Fibroblast of skin of abdomen (primary cell): ENCODE measurements at places on chromosomes 12 and 14.

DNA sequence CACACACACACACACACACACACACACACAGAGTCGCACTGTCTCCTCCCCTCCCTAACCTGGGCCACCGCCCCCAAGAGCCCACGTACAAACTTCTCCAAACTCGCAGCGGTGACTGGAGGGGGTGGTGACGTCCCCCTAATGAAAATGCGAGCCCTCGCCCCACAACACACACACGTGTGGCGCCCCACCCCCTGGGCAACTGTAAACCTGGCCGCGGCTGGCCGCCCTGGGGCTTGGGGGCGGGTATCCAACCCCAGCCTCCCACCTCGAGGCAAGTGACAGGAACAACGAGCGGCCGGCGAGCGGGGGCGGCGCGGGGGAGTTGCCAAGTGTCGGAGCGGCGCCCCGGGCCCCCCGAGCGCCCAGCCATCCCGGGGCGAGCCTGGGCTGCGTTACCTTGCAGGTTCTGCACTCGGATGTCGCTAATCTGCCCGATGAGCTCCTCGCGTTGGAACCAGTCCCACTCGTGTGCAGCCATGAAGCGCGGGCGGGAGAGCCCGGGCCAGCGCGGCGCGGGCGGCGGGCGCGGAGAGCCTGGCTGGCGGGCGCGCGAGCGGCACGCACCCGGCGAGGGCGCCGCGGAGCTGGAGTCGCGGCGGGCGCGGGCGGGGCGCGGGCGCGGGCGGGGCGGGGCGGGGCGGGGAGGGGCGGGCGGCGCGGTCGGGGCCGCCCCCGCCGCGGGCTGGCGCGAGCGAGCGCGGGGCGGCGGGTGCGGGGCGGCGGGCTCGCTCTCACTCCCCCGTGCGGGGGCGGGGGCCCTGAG is at the start of gene CLMN:
Gene CLMN, minus strand, starts transcription at position 597 of the 766 bp plus-strand sequence. Its CDS starts 116 bp downstream, at position 481.
- peak; percentile 37 for DNase-seq

DNA sequence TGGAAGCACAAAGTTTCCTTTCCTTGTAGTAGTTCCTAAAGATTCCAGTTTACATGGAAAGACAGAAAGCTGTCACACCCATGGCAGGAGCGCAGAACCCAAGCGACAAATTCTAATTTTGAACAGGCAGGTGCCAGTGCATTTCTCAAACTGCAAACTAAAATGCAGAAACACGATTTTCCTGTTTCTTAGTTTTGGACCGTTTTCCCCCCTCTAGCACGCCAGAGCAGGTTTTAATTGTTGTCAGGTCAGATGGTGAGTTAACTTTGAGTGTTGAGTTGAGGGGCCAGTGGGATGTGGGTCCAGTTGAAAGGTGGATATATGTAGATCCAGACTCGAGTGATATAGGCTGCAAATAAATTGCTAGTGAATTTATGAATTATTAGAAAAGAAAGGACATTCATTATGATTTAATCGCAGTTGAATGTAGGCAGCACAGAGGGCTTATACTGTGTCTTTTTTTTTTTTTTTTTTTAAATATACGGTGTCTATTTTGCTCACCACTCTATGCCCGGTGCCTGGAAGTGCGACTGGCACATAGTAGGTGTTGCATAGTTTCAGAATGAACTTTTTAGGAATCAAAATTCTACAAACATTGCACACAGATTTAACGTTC is 909 bp upstream of the ETFBKMT start:
- DNase-seq, result no peak

GRCh38 chr12:1935242-1935641 is 16.8 kb upstream of the CACNA2D4 start:
- no peak for DNase-seq

GRCh38 chr14:53109105-53110041 is 43.8 kb downstream of the DDHD1 start:
- peak; percentile 33 for DNase-seq

DNA sequence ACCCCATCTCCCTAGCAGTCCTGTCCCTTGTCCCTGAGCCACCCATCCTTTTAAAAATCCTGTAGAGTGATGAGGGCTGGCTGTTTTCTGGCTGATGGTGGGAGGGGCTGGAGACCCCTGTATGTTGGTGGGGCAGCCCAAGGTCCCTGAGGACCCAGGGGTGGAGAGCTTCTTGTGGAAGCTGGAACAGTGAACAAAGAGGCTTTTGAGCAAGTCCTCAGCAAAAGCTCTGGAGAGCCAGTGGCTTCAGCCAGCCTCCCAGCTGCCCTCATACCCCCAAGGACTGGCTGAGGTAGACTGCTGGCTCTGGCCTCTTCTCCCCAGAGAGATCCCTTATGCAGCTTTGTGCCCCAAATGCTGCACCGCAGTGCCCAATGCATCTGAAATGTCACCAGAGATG is 29.2 kb upstream of the COL2A1 start:
- no peak for DNase-seq

DNA sequence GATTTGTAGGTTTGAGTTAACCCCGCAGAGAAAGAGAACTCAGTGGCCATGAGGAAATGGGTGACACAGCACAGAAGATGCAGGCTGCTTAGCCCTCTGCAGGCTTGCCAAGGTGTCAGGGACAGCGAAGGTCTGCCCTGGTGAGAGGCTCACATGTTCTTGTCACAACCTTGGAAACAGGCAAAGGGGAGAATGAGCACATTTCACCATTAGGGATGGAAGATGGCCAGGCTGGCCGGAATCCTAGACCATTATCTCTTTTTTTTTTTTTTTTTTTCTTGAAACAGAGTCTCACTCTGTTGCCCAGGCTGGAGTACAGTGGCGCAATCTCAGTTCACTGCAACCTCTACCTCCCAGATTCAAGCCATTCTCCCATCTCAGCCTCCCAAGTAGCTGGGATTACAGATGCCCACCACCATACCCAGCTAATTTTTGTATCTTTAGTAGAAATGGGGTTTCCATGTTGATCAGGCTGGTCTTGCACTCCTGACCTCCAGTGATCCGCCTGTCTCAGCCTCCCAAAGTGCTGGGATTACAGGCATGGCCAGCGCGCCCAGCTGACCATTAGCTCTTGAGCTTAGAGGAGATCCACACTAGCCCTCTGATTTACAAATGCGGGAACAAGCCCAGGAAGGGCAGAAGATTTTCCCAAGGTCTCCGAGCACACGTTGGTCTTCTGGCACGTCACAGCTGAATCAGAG is 34.6 kb downstream of the LTBP2 start:
- no peak for DNase-seq

DNA sequence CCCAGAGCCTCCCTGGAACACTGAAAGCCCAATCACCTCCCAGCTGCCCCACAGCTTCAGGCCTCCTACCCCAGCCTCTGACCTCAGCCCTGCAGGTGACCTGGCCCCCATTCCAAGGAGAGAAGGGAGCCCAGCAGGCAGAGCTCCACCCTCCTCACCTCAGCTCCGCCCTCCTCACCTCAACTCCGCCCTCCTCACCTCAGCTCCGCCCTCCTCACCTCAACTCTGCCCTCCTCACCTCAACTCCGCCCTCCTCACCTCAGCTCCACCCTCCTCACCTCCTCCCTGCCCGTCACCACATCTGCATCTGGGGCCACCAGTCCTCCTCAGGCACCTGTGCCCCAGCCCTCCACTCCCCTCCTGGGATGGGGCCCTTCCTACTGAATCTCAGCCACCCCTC is 112.2 kb upstream of the SFSWAP start:
- no peak for DNase-seq

GRCh38 chr12:75848961-75849360 is 182.6 kb downstream of the PHLDA1 start:
- DNase-seq, result no peak

- DNase-seq, result peak; percentile 52
These were observed 68.7 kb upstream of the MAP1LC3B2 start for GRCh38 chr12:116490471-116490870.

DNA sequence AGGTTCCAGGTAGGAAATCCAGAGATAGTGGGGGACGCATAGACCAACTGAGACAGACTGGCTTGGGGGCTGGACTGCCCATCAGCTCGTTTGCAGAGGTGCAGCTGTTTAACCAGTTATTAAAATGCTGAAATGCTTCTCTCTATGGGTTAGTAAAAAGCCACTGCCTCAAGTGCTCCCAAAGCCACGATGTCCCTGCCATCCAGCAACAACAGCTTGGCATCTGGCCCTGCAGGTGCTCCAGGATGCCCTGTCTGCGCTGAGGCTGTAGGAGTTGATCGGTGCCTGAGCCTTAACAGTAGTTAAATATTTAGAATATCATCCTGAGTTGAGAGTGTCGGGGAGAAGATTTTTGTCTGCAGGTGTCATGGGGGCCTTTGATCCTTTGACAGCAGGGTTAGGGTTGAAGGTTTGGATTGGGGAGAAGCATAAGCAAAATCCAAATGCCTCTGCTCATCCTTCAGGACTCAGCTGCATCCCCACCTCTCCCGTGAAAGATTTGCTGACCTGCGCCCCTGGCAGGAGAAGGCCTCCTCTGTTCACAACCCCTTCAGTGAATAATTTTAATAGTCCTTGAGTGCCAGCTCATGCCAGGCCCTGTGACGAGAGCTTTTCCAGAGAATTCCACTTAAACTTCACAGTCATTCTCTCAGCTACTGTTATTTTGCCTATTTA is 127.3 kb upstream of the PWP1 start:
- DNase-seq, result no peak

- peak; percentile 16 for DNase-seq
These were observed 626.0 kb upstream of the SEL1L start for GRCh38 chr14:82159624-82160023.

GRCh38 chr12:110658878-110659277 is 30.0 kb downstream of the HVCN1 start:
- DNase-seq, result no peak

DNA sequence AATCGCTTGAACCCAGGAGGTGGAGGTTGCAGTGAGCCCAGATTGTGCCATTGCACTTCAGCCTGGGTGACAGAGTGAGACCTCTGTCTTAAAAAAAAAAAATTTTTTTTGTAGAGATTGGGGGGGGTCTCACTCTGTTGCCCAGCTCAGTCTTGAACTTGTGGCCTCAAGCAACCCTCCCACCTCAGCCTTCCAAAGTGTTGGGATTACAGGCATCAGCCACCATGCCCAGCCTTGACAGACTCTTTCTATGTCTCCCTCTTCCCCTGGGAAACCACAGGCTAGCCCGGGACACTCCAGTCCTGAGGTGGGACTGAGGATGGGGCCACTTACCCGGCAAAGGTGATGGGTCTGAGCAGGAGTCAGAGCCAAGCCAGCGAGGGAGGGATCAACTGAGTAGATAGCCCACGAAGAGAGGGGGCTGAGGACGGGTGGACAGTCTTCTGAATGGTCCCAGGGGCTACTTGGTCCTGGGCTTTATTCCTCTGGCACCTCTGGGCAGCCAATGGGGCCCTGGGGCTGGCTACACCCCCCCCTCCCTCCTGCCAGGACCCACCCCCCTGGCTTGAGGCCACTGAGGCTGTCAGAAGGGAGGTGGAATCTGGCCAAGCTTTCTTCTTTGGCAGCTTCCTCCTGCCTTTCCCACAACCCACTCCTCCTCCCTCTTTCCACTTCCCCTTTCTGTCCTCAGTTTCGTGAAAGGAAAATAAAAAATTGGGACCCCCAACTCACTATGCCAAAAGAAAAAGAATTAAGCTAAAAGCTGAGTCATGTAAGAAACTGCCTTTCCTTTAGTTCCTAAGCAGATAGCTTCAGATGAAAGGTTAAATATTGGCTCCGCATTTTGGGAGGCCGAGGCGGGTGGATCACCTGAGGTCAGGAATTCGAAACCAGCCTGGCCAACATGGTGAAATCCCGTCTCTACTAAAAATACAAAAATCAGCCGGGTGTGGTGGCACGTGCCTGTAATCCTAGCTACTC is at the start of gene SDS:
Gene SDS, minus strand, starts transcription at position 453 of the 981 bp plus-strand sequence. CDS start 4,179 bp downstream, outside the sequence.
- peak; percentile 33 for DNase-seq

DNA sequence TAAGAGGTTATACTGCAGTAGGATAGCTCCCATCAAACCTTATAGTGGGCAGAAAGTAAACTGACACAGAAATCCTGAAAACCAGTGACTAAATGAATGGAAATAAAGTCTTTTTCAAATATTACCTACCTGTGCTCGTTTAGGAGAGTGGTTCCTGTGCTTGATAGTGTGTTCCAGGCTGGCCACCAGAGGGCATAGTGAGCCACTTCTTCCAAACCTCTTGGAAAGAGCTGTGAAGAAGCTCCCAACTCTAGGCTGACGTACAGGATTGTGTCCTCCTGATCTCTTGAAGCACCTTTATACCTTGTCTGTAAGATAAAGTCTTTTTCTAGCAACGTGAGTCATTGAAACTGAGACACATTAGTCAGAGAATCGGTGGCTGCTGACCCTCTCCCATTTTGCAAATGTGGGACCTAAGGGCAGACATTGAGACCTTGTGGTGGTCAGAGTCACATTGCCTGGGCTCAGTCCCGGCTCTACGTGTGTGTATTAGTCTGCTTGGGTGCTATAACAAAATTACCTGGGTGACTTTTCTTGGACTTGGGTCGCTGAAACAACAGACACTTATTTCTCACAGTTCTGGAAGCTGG is 17.6 kb downstream of the TDP1 start:
- DNase-seq, result peak; percentile 58

GRCh38 chr12:48859607-48860006 is 6.1 kb downstream of the RND1 start:
- DNase-seq, result no peak

GRCh38 chr14:35553808-35554207 is 19.8 kb downstream of the INSM2 start:
- peak; percentile 40 for DNase-seq

DNA sequence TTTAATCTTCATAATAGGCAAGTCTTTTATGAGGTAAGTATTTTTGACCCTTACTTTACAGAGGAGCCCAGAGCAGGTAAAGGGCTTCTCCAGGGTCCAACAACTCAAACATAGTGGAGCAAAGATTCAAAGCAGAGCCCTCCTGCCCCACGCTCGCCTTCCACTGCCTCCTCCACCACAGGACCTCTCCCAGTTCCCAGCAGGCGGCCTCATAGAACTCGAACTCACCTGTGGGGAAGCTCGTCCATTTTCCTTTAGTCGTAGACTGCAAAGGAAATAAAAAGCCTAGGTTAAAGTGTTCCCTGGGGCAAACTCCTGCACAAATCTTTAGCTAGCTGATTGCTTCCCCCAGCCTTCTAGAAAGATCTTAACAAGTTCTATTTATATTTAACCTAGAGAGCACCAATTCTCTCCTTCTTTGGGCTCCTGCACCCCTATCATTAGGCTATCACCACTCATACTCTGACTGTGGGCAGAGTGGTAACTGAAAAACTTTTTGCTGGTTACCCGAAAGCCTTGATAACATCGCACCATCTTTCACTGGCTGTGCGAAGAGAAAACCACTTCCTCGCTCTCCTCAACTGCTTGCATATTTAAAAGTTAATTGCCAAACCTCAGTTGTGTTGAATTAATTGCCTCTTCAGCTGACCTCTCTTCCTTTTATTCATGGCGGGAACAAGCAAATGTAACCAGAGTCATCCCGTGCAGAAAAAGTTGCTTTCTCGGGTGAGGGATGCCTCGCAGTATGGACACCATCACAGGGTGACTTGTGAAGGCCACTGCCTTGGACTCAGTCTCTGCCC is 299.6 kb downstream of the DPF3 start:
- DNase-seq, result no peak

DNA sequence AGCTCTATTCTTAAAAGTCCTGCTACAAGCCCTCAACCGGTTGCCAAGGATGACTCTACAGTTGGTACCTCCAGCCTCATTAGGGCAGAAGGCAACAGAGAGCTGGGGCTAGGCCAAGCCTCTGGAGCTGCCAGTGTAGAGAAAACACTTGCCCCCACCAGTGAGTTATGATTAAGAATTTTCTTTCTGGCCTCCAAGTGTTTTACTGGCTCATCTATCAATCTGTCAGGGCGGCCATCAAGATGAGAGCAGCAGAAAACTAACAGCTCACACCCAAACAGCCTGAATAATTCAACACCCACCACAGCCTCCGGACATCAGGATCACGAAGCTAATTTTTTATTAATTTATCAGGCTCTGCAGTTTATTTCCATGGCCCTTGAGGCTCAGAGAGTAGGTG is 40.7 kb upstream of the CMKLR1 start:
- no peak for DNase-seq
